ENCODE measurements at places on chromosomes 5 and 9. TPM values are rescaled to one million over a fixed set of nuclear protein-coding genes. Genes with fewer than 3 reads are reported as not detected.

DNA sequence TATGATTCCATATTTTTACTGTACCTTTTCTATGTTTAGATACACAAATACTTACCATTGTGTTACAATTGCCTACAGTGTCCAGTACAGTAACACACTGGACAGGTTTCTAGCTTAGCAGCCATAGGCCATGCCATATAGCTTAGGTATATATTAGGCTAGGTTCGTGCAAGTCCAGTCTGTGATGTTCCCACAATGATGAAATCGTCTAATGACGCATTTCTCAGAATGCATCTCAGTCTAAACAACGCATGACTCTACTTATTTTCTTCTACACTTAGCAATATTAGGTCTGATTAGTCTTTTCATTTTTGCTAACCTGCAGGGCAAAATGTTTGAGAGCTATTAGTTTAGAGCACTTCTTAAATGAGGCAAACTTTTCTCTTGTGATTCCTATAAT lies 22.7 kb downstream of the OR2S2 start:
- no peak for DNase-seq

GRCh38 chr5:153489611-153490010 lies 859 bp upstream of the GRIA1 start:
- DNase-seq = no peak

- DNase-seq = no peak
Observed at GRCh38 chr9:95979446-95979845, 104.0 kb downstream of the ERCC6L2 start.

GRCh38 chr9:135902655-135903357 lies 4.5 kb downstream of the CAMSAP1 start:
- DNase-seq = no peak

GRCh38 chr5:16615741-16616535 lies 859 bp downstream of the RETREG1 start:
- no peak for DNase-seq

DNA sequence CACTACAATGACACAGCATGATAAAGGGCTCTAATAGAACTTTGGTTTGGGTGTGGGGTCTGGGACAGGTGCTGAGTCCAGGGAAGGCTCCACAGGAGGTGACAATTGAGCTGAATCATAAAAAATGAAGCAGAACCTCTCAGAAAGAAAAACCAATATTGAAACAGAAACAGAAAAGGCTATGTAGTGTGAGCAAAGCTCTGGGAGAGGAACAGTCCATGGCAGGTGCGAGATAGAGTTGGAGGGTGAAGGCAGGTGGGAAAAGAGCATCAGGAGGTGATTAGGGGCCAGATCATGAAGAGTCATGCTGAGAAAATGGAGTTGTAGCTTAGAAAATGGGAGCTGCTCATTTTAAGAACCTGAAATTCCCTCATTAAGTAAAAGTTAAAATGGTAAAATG lies 164.9 kb downstream of the KCTD16 start:
- no peak for DNase-seq

Gene ANKRD18A
- 0.91 TPM for polyA plus RNA-seq

Gene NME5
- polyA plus RNA-seq = 1.7 TPM

Gene SHC3
- polyA plus RNA-seq = 1.6 TPM

Gene MEGF10
- 0.43 TPM for polyA plus RNA-seq

All from urinary bladder (tissue), 4 donors.